ENCODE measurements at places on chromosomes 4 and X.

DNA sequence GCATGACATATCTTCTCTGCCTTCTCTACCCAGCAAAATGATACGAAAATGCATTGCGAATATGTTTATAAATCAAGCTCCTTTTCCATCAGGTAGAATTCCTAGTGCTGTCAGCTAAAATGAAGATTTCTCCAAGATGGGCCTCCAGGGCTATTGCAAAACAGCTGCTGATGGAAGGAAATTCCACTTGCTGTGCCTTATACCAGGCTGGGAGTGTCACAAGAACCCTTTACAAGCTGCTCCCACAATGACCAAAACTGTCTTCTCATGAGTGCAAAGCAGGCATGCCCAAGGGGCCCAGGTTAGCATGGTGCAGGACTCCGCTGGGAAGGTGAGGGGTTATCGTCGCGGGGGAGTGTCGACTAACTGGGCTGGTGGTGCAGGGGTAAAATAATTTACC is 8.7 kb downstream of the HNRNPH2 start:
- no peak for DNase-seq

DNA sequence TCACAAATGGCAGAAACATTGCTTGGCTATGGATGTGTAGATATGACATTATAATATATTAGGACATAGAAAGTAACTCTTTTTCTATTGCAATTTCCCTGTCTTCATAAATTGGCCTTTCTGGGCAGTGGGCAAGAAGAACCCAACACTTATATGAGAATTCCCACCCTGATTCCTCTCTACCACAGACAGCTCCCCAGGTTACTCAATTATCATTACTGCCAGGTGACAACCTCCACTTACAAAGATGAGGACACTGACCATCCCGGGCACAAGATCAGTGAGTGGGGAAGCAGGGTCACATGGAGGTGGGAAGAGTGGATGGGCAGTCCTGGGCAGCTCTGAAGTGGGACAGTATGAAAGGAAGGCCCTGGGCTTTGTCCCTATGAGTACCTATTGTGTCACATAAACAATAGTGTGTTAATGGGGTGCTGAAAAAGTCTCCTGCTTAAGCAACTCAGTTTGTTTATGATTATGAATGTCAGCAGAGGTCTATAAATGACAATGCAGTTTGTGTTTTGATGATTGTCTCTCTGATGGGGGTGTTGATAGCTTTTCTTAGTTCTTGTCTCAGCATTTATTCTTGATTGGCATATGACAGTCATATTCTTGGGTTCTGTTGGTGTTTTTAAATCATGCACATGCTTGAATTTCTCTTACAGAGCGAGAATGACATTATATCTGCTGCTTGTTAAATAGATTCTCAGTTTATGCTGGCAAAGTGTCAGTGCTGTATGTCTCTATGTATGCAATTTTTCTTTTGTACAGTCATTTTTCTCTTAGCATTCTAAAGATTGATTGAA is 99.9 kb downstream of the SLIT2 start:
- no peak for DNase-seq

GRCh38 chrX:118507766-118508165 is 12.2 kb downstream of the DOCK11 start:
- DNase-seq: no peak

DNA sequence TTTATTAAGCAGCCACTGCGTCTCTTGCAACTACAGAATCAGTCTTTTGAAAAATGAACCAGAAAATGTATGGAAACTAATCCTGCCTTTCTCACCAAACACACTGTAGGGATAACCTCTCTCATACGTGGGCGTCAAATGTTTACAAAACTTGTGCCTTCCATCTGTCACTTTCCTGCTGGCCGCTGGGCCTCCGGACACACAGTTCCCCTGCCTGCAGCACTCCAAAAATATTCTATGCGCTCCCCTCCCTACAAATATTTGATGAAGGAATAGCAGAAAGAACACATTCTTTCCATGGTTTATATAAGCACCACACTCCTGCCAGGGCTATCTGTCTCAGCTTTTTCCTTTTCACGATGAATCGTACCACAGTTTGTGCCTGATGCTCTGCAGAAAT is 14.9 kb upstream of the CYTL1 start:
- DNase-seq: no peak

- no peak for DNase-seq
Measured at GRCh38 chr4:24824720-24825119, 29.3 kb downstream of the SOD3 start.

Measured in NCI-H460 (cell line).